ENCODE measurements at places on chromosomes 12 and 14.

GRCh38 chr12:109192358-109192757, 76.0 kb downstream of the ACACB start:
- DNase-seq = no peak

DNA sequence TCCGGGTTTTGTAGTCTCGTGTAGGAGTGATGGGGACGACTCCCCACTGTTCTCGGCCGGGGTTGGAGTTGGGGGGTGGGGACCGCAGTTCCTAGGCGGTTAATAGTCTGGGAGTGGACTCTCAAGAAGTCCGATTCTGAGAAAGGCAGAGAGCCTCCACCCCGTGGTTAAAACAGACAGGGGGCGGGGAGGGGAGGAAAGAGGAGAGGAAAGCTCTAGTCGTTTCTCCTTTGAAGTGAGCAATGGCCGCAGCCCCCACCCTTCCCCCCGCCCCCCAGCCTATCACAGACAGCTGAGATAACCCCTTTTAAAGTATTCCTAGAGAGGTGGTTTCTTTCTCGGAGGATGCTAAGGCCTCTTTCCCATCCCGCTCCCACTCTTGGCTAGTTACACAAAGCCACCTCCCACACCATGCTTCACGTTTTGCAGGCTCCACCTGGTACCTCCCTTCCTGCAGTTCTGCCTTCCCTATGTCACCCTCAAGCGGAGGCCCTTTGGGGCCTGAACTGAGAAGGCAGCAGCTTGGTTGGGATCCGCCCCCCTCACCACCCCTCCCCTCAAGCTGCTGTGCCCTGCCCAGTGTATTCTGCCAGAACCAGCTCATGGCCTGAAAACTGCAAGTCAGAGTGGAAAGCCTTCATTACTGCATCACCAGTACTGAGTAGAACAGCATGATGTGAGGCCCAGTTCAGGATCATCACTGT, 853 bp downstream of the USP5 start:
- DNase-seq = no peak

DNA sequence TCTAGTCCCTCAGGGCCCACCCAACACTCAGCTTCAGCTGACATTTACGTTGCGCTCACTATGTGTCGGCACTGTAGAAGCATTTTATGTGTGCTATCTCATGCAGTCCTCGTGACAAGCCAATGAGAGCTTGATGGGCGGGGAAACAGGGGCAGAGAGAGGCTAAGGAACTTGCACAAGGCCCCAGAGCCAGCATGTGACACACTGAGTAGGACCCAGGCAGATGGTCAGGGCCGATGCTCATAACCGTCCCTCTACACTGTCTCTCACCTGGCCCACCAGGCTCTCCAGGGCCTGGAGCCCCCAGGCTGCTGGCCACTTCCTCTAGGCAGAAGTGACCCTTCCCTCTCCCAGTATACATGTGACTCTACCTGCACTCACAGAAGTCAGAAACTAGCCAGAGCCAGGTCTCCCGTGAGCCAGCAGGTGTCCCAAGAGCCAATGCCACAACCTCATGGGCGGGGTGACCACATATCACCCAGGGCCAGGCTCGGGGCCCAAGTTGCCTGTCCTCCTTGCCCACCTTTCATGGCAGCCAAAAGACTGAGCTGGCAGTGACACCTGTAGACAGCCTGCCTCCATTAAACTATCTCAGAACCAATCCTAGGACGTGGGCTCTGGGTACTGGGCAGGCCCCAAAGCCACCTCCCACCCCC, 38.3 kb downstream of the TTC7B start:
- DNase-seq = no peak

DNA sequence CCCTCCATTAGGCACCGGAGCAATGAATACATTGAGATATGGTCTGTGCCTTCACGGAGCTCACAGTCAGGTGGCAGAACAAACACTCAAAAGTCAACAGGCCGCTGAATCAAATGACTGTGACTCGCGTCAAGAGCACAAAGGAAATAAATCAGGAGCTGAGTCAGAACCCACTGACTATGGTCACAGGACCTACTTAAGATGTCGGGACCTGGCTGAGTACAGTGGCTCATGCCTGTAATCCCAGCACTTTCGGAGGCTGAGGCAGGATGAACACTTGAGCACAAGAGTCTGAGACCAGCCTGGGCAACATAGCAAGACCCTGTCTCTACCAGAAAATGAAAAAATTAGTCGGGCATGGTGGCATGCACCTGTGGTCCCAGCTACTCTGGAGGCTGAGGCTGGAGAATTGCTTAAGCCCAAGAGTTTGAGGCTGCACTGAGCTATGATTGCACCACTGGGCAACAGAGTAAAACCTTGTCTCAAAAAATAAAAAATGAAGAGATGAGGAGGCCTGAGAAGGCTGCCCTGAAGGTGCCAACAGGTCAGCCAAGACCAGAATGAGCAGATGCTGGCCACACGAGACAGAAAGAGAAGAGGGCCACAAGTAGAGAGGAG, 19.9 kb downstream of the TMEM233 start:
- DNase-seq = peak; percentile 29

GRCh38 chr12:105974738-105975137, 164.0 kb downstream of the NUAK1 start:
- DNase-seq = no peak

DNA sequence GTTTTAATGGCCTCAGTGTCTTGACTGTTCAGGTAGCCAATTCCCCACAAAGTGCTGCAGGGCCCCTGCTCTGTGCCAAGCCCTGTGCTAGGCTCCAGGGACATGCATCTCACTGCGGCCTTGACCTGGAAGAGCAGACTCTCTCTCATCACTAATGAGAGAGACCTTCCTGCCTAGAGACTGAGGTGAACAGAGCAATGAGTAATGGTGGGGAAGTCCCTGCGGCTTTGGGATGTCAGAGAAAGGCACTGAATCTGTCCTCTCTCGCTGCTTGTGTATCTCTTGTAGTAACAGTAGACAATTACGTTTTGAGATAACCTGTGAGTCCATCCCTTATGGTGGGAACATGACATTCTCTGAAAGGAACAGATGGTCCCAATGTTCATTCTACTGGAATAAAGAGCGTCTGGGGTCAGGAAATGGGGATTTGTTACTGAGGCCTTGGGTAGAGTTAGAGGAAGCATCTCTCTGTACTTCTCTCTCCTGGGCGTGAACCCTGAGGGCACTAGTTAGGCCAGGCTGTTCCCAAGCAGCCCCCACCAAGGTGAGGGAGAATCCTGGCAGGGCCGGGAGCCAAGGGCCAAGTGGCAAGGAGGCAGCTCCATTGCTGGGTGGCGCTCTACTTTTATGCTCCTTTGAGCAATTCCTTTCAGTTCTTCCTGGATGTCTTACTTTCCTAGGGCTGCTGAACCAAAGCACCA, 13.5 kb downstream of the NFATC4 start:
- no peak for DNase-seq

GRCh38 chr14:75044322-75044721, 6.9 kb downstream of the MLH3 start:
- no peak for DNase-seq

DNA sequence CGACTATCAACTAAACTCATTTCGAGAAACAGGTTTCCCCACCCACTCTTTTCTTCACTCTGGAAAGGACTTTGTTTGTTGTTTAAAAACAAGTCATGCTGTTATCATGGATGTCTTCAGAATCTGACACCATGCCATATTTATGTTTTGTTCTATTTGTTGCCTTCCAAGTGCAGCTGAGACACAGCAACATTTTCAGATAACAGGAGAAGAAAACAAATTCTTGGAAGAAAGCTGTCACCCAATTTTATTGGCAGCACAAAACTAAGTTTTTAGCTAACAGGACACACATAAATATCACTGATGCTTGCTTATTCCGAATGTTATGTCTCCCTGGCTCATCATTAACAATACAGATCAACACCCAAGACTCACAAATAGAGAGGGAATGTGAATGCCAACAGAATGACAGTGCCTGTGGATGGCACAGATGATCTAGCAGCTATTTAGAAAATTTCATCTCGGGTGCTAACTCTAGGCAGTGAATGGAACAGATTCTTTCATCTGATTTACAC, 147.9 kb downstream of the RPS29 start:
- no peak for DNase-seq

- no peak for DNase-seq
Observed at GRCh38 chr12:93299262-93299846, 78.4 kb upstream of the NUDT4 start.

DNA sequence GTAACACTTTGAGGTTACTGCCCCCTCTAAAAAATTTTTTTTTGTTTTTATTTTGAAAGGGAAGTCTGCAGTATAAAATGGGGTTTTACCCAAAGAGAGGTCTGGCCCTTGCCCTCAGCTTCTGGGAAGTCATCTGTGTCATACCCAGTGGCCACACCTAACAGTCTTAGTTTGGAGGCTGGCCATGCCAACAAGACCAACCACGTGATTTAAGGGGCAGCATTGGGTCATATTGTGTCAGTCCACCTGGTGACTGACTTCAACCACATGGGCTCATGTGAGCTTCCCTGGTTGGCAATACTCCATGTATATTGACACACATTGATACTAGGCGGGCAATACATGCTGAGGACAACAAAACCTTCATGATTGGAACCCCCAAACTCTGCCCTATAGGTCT, 173.9 kb downstream of the GXYLT1 start:
- DNase-seq = no peak

- peak; percentile 42 for DNase-seq
Observed at GRCh38 chr14:72613231-72613974, 280.5 kb downstream of the DPF3 start.

- peak; percentile 36 for DNase-seq
Observed at GRCh38 chr14:59484639-59485175, 390 bp downstream of the JKAMP start.

DNA sequence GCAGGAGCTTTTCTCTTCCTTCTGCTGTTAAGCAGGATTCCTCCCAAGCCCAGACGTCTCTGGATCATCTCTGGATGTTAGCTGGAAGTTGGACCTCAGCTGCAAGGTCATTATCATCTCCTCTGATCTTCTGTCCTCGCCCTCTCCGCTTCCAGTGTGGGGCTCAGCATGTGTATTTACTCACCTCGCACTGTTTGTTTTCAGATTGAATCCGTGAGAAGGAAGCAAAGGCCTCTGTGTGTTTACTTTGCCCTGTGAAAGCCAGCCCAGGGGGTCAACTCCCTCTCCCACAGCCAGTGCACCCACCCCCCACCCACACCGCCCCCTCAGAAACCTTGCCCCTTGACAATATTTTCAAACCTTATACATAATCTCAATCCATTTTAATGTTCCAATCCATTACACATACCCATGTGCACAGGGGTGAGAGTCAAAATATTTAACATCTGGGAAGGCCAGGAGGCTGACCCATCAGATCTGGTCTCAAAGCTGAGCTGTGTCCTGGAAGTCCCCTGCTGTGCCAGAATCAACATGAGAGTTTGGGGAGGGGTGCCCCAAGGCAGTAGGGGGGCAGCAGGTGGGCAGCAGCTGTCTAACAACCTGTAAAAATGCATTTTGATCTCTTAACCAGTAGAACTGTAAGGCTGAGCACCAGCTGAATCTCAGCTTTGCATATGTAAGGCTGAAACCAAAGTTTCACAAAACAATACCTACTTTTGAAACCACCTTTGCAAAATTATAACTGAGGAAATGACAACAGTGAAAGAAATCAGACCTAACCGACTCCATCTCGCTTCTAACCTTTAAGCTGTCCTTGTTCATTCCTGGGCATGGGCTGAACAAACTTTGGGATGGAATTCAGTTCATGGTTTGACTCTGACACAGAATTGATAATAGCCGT, 157.9 kb downstream of the ZNF664 start:
- peak; percentile 57 for DNase-seq

- DNase-seq = no peak
Observed at GRCh38 chr14:106174206-106174605, 647.8 kb downstream of the TMEM121 start.

All from NCI-H510A (cell line).